ENCODE measurements at places on chromosomes 4 and X. TPM values are rescaled to one million over a fixed set of nuclear protein-coding genes. Genes with fewer than 3 reads are reported as not detected.

CWH43 gene
- polyA plus RNA-seq: not detected

MAGEA12 gene
- not detected for polyA plus RNA-seq

CT45A3 gene
- not detected for polyA plus RNA-seq

MAP7D2 gene
- 0.21 TPM for polyA plus RNA-seq

HSFX3 gene
- not detected for polyA plus RNA-seq

SPANXA2 gene
- not detected for polyA plus RNA-seq

AMTN gene
- not detected for polyA plus RNA-seq
